Right cardiac atrium (tissue), 5 donors: ENCODE measurements at places on chromosomes 5 and 9. TPM values are rescaled to one million over a fixed set of nuclear protein-coding genes. Genes with fewer than 3 reads are reported as not detected.

DNA sequence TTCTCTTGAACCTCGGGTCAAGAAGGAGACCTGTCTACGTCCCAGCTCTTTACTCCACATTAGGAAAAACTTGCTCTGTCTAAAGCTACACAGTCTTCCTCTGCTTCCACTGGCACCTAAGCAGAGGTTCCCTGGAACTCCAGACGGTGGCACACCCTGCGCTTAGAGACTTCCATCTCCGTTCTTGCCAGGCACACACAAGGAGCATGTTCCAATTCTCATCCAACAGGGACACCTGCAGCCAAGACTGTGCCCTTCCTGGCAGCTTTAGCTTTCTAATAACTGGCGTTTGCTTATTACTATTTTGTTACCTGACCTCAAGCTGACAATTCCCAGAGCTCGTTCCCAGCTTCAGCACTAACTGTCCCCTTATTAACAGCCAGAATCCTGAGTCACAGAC lies 16.0 kb downstream of the CAPSL start:
- DNase-seq, result no peak

DNA sequence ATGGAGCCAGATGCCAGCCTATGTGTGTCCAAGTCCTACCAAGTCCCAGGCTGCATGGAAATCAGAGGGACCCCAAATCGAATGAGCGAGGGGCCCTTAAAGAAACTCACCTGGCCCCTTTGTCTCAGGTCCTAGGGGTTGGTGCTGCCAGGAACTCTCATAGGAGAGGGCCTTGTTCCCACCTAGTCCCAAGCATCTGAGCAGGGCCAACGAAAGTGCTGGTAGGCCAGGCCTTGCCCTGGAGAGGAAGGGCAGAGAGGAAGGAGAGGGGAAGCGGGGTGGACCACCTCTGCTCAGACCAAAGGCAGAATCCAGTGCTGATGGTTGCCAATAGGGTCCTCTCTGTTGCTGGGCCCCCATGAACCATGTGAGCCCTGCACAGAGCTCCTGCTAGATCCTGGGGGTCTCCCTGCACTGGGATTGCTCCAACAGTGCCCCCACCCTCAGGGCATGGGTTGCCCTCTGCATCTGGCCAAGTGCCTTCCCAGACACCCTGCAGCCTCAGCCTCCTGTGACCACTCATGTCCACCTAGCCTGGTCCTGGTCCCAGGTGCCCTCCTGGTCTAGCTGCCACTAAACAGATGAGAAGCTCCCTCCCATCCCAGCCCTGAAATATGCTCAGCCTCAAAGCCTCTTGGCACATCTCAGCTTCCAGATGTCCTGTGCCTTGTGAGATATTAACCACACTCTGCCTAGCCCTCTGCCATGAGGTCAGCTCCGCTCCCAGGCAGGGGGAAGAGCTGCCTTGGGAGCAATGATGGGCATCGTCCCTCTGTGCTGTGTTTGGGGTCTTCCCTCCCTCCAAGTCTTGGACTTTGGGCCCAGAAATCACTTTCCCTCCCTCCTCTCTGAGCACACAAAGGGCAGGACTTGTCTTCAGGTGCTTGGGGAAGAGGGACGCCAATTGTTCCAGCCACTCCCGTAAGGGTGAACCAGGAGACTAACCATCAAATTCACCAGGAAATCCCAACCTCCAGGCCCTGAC lies 109.6 kb downstream of the ADAMTS2 start:
- no peak for DNase-seq

DNA sequence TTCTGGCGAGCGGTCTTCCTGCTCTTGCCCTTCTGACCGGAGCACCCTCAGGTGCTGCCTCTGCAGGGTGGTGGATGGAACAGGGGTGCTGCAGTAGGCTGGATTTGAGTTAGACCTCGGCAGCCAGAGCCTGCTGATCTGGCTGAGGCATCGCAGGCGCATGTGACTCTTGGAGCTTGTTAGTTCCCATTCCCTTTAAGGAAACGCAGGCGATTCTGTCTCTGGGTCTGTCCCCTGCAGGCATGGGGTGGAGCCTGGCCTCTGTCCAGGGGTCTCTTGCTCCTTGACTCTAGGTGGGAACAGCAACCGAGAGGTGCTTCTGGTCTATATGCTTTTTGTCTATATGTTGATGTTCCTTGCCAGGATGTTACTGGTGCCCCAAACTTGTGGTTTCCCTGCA lies 3.1 kb downstream of the WNK2 start:
- DNase-seq, result peak; percentile 55

DNA sequence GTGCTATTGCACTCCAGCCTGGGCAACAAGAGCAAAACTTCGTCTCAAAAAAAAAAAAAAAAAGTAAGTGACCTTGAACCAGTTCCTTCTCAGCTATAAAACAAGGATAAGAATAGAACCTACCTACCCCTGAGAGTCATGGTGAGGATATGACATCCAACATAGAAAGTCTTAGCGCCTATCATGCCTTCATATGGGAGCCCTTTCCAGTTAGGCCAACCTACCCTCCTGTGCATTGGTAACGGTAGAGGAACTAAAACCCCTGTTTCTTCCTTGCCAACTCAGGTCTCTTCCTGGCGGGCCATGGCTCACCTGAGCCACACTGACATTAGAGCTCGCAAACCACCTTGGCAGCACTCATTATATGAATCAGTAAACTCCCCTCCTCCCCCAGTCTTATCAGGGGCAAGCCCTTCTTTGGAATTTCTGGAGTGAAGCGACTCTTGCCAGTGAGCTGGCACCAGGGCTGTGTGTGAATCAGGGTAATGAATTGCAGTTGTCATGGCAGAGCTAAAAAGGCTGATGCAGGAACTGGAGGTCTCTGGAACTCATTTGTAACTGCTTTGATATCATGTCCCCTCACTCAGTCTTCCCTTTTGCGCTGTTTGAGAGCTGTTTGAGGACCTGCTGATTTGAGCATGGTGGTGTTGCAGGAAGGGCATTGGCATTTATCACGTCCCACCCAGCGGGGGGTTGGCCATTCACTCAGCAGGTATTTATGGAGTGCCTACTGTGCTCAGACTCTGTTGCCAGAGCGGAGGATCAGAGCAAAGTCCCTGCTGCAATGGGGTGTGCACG lies 10.3 kb downstream of the WWC1 start:
- DNase-seq, result no peak

DNA sequence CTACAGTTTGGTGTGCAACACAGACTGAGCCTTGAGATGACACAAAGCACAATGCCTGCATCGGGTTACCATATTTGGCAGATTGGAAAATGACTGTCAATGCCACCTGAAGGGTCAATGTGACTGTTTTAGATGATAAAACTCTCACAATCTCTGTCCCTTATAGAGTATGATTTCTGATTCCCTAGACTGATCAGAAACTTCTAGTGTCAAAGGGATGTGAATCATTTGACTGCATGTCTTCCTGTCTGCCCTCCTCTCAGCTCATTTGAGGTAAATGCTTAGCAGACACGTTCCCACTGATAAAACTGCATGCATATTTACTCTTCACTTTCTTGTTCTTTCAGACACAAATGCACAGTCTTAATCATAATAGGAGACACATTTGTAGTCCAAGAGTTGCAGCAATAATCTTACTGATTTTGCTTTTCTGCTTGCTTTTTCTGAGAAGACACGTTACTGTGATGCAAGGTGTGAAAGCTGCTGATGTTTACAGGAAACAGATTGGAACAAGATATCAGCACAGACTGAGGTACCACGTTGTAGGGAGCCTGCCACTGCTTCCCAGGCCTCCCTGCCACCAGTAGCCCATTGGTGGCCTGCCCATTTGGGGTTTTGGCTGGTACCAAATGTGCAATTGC lies 77.8 kb downstream of the GCNT4 start:
- no peak for DNase-seq

- peak; percentile 45 for DNase-seq
Measured at GRCh38 chr9:137477778-137478612, 18.9 kb upstream of the NSMF start.

- DNase-seq, result no peak
Measured at GRCh38 chr9:114416290-114416689, 28.5 kb upstream of the AKNA start.

- no peak for DNase-seq
Measured at GRCh38 chr9:71780953-71781352, 12.6 kb upstream of the CEMIP2 start.

- no peak for DNase-seq
Measured at GRCh38 chr5:134590992-134591659, 41.5 kb downstream of the SAR1B start.

DNA sequence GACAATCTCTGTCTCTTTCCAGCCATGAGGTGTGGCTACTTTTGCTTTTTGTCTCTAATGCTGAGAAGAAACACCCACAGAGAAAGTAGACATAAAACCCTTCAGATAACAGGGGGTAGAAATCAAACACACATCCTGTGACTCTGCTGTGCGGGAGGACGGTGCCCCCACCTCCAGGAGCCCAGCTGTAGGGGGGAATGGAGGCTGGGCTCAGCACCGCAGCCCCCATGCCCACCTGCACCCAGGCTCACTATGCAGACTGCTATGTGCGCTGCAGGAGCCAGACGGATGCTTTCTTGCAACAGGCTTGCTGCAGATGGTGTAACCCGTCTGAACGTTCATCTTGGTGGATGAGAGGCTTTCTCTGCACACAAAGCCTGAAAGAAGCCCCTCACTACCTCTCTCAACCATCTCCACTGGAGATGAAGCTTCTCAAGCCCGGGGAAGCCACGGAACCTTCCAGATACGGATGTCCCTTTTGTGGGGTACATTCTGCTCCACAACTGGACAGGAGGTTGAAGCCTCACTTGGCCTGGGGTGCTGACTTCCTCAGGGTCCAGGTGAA lies 207.2 kb downstream of the GADD45G start:
- no peak for DNase-seq

GRCh38 chr5:173729079-173729765 lies 112.8 kb upstream of the BOD1 start:
- DNase-seq, result no peak

DNA sequence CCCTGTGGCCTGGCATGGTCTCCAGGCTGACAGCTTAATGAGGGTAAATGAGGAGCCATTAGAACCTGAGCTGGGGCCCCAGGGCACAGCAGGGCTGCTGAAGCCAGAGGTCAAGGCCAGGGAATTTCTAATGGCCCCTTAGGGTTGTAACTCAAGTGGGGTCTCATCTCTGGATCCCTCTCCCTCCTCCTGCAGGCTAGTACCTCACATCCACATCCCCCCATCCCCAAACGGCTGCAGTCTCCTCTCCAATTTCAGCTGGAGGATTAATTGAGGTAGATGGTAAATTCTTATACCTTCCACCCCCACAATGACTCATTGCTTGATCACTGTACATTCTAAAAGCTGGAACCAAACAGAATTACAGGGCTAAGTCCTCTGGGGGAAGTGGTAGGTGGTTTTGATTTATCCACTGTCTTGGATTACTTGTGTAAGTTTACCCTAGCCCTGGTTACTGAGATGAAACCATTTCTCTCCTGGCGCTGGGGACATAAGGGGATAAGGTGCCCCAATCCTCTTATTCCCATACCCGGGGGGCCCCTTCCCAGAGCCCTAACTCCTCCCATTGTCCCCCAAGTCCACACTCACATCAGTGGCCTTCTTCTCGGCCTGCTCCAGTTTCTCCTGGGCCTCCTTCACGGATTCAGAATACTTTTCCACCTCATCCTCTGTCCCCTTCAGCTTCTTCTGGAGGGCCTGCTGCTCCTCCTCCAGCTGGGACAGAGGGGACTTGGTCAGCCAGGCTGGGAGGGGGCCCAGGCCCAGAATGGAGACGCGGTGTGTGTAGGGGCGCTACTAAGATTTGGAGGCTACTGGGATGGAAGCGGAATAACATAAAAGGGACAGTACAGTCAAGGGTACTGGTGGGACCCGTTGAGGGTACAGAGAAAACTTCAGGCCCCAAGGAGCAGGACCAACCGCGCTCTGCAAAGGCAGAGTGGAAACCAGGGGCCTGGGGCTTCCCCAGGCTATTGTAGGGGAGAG lies 875 bp downstream of the TPM2 start:
- no peak for DNase-seq

- no peak for DNase-seq
Measured at GRCh38 chr9:74245866-74246497, 251.2 kb upstream of the RORB start.

GRCh38 chr9:113785334-113785733 lies 90.8 kb upstream of the ZNF618 start:
- DNase-seq, result peak; percentile 62

- no peak for DNase-seq
Measured at GRCh38 chr5:92635001-92635461, 946.0 kb downstream of the NR2F1-AS1 start.

GRCh38 chr5:154330097-154330667 lies 115.6 kb upstream of the SAP30L start:
- no peak for DNase-seq

- DNase-seq, result no peak
Measured at GRCh38 chr9:131650254-131650653, 89.6 kb downstream of the RAPGEF1 start.

DNA sequence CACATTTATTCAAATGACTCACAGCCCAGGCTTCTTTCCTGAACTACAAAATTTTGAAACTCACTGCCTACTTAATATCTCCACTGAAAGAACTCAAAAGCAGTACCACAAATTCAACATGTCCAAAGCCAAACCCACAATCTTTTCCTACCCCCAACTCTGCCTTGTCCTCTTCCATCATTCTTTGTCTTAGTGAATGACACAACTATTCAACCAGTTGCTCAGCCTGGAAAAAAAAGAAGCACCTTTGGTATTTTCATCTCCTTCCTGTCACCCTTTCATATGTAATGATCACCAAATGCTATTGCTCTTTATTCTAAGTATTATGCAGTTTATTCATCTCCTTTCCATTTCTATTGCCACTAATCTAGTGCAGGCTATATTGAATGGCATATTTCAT lies 216.3 kb downstream of the TMEM232 start:
- DNase-seq, result no peak

- DNase-seq, result no peak
Measured at GRCh38 chr5:115450741-115451140, 93.8 kb downstream of the FEM1C start.

DNA sequence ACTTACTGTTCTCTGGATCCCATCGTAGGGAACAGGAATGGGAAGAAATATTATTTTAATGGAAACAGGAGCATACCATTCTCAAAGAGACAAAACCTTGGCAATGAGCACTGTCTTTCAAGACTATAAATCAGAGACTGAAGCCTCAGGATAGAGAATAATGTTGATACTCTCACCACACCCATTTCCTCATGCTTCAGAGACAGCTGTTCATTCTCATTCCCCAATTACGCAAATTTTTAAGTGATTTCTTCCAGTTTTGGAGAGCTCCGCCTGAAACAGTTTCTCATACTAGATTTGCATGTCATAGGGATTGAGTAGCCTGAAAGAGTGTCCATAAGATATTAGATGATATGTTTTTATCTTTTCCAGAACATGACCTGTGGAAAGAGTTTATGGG lies 290.5 kb upstream of the RASA1 start:
- DNase-seq, result no peak

Gene KIF4B
- not detected for polyA plus RNA-seq

Gene LCN2
- polyA plus RNA-seq, result 0.16 TPM

Gene UHRF2
- 10.6 TPM for polyA plus RNA-seq

Gene SLC25A2
- 0.14 TPM for polyA plus RNA-seq

Gene FBP2
- polyA plus RNA-seq, result not detected

Gene SSBP2
- 31.9 TPM for polyA plus RNA-seq

Gene GPX3
- polyA plus RNA-seq, result 1,982 TPM

Gene STPG3
- polyA plus RNA-seq, result 0.23 TPM

Gene IFNA16
- polyA plus RNA-seq, result not detected

Gene FOXI1
- polyA plus RNA-seq, result not detected

Gene BDP1
- polyA plus RNA-seq, result 9.2 TPM

Gene OR1K1
- not detected for polyA plus RNA-seq

Gene PPIC
- 47.3 TPM for polyA plus RNA-seq
